ENCODE measurements at places on chromosomes 6 and 20.

DNA sequence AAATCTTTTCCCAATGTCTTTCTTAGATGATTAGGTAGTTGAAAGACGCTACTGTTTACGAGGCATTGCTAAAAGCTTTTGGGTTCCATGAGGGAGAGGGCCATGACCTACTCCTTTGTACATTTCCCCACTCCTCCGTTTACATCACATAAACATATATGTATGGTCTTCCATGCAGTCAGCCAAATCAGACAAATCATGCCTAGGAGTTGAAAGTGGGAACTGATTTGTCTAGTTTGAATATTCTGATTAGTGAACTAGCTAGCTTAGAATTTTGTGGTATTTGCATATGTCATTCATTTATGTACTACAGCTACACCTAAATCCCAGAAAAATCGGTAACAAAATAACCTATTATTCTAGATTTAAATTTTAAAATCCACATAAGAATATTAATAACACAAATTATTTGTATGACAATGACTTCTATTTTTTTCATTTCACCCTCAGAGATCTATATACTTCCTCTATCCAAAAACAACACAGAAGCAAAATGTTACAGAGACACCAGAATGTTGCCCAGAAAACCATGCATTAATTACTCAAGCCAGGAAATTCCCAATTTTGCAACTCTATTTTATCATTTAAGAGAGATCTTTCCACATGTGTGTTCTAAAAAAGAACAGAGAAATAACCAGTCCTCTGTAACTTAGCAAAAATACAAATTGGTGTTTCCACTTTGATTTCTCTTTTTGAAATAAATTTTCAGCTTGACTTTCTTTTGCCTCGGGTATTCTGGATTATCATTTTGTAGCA lies 231.9 kb downstream of the LAMA2 start:
- DNase-seq = no peak

- no peak for DNase-seq
These were observed 882 bp upstream of the FAM184A start for GRCh38 chr6:119079283-119079809.

DNA sequence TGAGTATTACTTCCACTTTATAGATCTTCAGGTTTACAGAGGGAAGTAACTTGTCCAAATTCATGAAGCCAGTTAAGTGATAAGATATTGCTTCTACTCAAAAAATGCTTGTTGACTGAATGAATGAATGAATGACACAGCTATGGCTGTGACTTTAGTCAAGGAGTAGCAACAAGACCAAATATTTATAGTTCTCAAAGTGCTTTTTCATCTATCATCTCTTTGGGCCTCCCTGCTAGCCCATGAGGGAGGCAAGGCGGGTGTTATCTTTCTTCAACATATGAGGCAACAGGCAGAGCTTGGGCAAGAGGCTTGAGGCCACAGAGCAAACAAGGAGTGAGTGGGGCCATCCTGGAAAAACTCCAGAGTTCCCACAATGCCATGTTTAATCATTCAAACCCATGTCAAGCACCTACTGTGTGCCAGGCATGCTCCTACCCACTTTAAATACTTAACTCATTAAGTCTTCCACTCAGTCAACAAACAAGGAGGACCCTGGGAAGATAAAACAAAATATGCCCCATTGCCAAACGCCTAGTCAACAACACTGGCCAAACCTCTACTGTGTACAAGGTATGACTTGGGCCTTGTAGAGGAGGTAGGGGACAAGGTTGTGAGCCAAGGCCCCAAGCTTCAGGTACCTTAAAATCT lies 15.9 kb downstream of the BCL2L1 start:
- no peak for DNase-seq

DNA sequence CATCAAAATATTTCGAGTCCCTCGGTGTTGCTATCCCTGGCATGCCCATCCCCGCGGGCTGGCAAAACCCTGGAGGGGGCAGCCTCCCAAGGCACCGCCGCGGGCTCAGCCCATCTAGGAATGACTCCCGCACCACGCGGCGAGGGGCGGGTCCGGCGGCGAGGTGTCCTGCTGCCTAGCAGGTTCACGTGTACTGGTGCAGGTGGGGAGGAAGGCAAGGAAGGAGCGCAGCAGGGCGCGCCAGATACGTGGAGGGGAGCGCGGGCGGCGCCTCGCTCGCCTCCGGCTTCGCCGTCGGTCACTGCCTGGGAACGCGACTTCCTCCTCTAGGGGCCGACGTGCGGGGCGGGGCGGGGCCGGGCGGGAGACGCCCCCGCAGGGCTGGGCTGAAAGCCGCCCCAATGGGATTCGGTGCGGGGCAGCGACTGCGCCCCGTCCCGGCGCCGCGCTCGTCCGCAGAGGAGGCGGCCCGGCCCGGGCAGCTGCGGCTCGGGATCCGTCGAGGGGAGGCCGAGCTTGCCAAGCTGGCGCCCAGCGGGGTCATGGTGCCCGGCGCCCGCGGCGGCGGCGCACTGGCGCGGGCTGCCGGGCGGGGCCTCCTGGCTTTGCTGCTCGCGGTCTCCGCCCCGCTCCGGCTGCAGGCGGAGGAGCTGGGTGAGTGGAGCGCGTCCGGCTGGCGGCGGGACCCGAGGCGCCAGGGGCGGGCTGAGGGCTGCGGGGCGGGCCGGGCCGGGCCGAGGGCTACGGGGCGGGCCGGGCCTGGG lies at the start of gene DCBLD1:
TSS of gene DCBLD1 (plus strand) at position 435 of the 764 bp plus-strand sequence. CDS start at position 543, 108 bp downstream.
- DNase-seq = peak; percentile 67

DNA sequence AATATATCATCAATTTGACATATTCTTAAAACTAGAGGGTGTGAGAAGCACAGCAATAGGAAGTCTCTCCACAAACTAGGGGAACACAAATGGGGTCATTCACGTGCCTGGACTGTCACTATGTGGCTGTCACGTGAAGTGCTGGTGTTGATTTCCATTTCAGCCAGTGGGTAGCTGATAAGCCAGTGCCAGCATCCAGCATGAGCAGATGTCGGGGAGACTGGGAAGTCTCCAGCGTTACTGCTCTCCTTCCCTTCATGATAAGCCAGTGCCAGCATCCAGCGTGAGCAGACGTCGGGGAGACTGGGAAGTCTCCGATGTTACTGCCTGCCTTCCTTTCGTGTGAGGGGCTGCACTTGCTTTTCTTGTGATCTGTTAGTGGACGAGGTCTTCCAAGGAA lies 5.6 kb upstream of the SLC17A9 start:
- DNase-seq = no peak

DNA sequence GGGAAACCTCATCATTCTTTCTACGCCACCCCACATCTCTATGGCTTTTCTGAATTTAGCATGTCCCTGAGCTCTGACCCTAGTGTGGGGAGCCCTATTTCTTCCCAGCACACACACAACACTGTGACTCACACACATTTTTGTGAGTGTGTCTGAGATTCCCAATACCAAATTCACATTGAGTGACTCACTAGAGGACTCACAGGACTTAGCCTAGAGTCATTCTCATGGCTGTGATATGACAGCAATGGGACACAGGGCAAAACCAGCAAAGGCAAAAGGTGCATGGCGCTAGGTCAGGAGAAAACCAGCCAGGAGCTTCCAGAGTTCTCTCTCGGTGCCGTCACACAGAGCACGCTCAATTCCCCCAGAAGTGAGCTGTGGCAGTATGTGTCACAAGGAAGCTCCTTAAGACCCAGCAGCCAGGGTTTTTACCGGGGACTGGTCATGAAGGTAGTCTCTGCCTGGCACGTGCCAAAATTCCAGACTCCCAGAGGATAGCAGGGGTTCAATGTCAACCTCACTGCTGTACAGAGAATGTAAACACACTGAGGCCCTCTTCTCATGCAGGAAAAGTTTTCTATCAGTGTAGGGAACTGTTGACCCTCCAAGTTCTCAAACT lies 6.2 kb downstream of the CSTL1 start:
- no peak for DNase-seq

DNA sequence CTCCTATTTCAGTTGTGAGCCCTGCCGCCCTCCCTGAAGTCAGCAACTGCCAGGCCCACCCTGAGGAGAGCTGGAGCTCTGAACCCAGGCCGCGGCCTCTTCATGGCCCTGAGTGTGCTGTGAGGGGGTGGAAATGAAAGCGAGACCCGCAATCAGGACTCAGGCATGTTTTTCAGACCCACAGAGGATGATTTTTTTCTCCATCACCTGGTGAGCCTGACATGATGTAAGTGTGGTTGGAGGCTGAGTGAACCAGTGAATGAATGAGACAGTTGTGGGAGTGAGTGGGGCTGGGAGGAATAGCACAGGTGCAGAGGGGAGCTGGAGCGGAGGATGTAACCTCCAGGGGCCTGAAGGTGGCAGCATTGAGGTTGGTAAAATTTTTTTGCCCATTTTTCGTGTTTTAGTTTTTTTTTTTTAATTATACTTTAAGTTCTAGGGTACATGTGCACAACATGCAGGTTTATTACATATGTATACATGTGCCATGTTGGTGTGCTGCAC lies 18.3 kb downstream of the RAET1L start:
- DNase-seq = no peak

- no peak for DNase-seq
These were observed at the start of gene SLC22A3 for GRCh38 chr6:160348223-160349019. TSS of gene SLC22A3 (plus strand) at chr6:160348378. CDS start at chr6:160348420, 42 bp downstream.

DNA sequence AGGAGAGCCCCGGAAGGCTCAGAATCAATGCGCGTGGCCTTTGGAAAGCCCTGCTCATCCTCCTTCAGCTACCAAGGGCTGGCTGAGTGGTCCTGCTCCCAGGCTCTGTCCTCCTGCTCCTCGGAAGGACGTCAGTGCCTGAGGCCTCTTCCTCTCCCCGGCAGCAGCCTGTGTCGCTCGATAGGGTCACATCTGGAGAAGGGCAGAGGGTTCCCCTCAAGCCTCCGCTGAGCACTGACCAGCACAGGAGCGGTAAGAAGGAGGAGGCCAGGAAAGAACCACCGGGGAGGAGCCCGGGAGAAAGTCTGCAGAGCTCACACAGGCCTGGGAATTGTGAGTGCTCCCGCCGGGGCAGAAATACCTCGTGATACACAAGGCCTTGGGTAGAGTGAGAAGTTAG lies 21.2 kb downstream of the KIF25 start:
- no peak for DNase-seq

DNA sequence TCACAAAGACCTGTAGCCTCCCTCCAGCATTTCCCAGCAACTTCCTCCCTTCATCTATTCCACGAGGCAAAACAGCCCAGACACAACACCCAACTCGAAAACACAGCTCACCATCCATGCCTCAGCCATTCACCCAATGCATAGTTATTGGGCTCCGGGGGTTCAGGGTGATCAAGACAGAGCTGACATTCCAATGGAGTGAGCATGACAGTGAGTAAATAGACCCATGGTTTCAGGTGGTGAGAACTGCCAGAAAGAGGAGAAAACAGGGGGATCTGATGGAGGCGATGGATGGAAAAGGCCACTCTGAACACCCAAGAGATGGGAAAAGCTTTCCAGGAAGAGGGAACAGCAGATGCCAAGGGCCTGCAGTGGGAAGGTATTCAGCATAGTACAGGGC lies 5.9 kb downstream of the CASS4 start:
- DNase-seq = no peak

DNA sequence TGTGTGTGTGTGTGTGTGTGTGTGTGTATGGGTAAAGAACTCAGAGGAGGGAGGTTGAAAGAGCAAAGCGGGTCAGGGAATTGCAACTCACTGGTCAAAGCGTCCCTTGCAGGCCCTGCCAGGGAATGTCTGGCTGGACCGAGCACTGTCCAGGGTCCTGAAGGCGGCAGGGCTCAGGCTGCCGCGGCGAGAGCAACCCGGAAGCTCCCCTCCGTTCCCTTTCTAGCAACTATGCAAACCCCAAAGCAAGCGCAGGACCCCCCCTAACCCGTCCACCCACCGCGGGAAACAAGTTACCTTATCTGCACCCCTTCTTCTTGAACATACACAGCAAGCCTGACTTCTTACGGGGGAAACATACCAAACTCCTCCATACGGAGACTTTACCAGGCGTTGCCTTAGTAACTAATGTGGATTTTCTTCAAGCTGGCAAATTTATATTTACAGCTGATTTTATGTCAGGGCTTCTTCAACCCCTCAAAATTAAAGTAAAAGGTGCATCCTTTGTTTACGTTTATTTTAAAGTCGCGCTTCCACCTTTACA lies 538 bp upstream of the GRM1 start:
- peak; percentile 12 for DNase-seq

GRCh38 chr6:140844167-140844566 lies 1288.6 kb upstream of the GJE1 start:
- no peak for DNase-seq

GRCh38 chr20:17859616-17860232 lies 108.9 kb downstream of the SNX5 start:
- DNase-seq = no peak

DNA sequence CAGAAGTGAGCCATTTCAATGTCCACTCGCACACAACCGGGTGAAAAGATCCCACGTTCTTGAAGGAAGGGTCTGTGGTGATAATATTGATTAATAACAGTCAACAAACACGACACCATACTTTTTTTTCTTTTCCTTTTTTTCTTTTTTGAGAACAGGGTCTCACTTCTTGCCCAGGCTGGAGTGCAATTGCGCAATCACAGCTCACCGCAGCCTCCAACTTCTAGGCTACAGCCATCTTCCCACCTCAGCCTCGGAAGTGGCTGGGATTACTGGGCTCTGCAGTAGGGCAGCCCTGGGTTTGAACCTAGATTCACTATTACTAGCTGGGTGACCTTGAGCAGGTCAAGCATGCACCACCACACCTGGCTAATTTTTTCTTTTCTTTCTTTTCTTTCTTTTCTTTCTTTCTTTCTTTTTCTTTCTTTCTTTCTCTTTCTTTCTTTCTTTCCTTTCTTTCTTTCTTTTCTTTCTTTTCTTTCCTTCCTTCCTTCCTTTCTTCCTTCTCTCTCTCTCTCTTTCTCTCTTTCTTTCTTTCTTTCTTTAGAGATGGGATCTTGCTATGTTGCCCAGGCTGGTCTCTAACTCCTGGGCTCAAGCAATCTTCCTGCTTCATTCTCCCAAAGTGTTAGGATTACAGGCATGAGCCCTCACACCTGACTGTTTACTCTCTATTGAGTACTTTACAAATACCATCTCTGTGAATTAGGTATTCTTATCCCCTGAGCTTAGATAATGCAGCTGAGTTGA lies 123.9 kb downstream of the SNX5 start:
- DNase-seq = no peak

DNA sequence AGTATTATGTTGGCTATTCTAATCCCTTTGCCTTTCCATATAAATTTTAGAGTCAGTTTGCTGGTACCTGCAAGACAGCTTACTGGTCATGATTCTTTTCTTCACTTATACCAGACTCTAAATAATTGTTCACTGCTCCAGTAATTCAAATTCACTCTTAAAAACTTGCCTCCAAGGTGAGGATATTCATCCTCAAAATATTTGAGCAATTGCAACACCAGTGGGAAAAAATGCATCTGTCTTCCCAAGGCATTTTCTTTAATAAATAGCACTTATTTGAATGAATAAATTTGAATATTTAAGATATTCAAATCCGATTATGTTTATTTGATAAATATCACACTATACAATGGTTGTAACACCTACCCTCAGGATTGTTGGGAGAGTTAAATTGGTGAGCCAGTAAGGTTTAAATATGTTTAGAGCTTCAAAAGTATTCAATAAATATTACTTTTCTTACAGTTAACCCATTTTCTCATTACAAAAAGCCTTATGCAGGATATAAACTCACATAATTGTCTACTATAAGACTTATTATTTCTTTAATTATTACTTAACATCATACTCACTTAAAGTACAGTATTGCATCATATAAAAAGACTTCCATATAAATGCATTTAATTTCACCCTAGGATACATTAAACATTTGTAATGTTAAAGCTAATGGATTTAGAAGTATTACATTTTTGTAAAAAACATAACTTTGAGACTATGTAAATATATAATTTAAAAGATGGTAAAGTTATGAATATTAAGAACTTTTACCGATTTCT lies 285.6 kb downstream of the SAMD5 start:
- no peak for DNase-seq

GRCh38 chr20:63226042-63226943 lies 9.4 kb upstream of the BIRC7 start:
- DNase-seq = no peak
